Jurkat, Clone E6-1 (cell line): ENCODE measurements at places on chromosomes 13 and 19.

GRCh38 chr19:43148233-43148632, 38.1 kb downstream of the PSG5 start:
- no peak for DNase-seq

- no peak for DNase-seq
These were observed 421.9 kb upstream of the PRR20A start for GRCh38 chr13:56718791-56719190.

DNA sequence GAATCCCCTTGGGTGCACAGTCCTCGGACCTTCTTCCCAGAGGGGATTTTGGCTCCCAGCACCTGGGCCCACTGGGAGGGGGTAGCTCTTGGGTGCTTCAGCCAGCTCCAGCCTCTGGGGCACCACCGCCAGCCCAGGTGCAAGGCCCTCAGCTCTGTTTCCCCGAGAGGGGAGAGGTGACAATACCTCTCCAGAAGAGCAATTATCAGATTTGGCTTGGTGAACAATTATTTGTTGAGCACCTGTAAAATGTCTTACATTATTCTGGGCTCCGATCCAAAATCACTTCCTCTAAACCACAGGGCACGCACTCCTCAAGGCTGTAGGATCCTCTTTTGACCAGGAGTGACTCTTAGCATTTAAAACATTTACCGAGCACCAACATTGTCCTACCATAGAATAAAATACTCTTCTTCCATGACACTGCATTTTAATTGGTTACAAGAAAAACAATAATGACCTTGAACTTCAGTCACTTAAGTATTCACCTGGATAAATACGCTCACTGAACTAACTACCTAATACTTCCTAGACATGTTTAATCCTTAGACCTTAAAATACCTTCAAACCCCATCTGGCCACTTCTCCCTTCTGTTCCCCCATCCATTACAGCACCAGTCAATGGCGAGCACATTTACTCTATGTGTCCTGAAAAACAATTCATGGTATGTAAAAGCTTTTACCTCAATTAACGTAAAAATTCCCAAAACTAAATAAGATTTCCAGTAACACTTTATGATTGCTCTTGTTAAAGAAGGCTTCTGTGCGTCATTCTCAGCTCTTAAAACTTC, 54.8 kb downstream of the ABCC4 start:
- DNase-seq, result no peak

GRCh38 chr13:103030776-103031175, 35.4 kb downstream of the SLC10A2 start:
- no peak for DNase-seq

- DNase-seq, result no peak
These were observed 706 bp downstream of the TNFRSF19 start for GRCh38 chr13:23570921-23571315.

- DNase-seq, result no peak
These were observed 22.8 kb downstream of the ZNF20 start for GRCh38 chr19:12117201-12117970.

- no peak for DNase-seq
These were observed 1.3 kb downstream of the FAM174C start for GRCh38 chr19:1276628-1277022.

- DNase-seq, result no peak
These were observed 3.5 kb upstream of the ZNF787 start for GRCh38 chr19:56124578-56124977.

DNA sequence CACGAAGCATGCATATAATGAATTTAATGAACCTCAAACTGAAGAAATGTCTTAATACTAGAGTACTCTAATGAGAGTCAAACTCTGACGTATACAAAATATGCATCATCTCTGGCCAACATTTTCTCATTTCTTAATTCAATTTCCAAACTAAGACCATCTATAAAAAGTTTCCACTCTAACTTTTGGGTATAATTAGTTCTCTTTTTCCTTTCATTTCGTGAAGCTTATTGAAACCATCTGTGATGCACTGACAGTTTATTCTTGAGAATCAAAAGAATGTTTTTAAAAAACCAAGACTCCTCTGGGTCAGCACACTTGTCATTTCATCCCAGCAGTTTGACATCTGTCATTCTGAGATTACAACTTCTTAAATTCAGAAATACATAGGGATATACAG, 90.0 kb downstream of the CAB39L start:
- DNase-seq, result no peak

- no peak for DNase-seq
These were observed 22.0 kb downstream of the C19orf47 start for GRCh38 chr19:40326201-40326600.

DNA sequence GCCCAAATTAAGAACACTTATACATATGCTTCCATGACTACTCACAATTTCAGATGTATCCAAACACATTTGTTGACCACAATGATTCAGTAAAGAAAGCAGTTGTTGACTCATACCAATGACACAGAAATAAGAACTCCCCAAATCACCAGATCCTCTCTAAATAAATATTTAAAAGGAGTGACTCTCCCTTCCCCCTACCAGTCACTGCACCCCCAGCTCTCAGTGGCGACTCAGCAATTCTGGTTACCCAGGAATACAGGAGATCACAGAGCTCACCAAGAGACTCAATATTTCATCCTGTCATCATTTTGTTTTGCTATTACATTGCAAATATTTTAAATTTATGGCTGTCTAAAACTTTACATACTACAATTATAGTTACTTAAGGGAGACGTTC, 131.5 kb downstream of the RGCC start:
- no peak for DNase-seq

DNA sequence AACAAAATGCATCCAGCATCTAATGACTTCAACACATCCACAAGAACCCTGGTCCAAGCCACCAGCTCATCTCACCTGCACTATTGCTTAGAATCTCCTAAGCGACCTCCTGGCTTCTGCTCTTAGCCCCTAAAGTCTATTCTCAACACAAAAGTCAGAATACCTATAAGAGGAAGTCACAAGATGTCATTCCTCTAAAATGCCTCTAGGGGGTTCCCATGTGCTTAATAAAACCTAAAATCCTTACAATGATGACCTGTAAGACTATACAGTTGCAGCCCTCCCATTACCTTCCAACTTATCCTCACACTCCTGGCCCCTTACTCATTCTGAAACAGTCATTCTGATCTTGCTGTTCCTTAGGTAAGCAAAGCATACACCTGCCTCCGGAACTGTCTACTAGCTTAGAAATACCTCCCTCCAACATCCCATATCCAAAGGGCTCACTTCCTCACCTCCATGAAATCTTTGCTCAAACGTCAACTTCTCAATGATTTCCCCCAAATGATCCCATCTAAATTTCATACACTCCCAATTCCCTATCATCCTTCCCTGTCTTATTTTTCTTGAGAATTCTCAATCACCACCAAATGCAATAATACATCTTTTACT, 10.0 kb downstream of the ATP7B start:
- peak; percentile 60 for DNase-seq

GRCh38 chr19:36201684-36202083, 12.8 kb downstream of the ZNF565 start:
- DNase-seq, result no peak

DNA sequence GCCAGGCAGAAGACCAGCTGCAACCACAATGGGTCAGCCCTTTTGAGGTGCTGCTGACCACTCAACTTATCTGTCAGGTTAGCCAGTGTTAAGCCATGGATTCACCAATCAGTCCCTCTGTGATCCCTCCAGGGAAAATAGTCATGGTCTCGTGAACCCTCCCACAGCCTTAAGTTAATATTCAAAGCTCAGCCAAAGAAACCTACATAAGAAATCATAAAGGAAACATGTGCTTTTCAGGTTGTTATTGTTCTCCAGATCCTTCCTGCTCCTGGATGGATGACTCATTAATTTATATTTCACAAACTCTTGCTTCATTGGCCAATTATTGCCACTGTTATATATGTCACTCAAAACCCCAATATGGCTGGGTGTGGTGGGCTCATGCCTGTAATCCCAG, 161.9 kb downstream of the B3GLCT start:
- no peak for DNase-seq

DNA sequence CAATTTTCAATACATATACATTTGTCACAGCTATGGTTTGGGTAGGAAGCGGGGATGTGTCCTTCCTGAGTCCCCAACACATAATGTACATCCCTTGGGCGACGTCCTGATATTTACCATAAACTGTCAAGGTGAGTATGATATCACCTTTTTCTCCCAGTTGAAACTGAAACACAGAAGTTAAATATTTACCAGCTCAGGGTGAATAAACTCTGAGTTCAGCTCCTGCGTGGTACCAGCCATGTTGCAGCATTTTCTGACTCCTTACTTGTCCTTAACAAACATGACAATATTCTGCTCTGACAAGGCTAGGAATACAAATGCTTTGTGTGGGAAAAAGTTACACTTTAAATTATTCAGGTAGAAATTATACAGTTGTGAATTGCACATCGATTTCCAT, 294.2 kb downstream of the TEX29 start:
- DNase-seq, result no peak

- DNase-seq, result no peak
These were observed 8.1 kb upstream of the FPR3 start for GRCh38 chr19:51786646-51787494.

DNA sequence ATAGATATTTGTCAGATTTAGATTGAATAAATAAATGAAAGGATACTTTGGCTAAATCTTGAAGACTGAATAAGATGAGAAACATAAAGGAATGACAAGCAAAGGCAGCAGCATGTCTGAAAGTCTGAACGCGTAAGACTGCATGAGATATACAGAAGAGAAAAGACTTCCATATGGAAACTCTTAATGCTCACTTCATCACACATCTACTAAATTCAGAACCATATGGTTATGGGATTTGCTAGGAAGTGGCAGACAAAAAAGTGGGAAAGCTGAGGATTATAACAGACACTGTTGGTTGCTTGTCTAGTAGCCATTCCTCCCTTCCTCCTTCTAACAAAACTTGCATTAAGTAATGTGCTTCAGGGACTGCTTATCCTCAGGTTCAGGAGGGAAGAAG, 446.7 kb downstream of the KCTD12 start:
- DNase-seq, result no peak
